ENCODE measurements at places on chromosomes 2 and 18.

DNA sequence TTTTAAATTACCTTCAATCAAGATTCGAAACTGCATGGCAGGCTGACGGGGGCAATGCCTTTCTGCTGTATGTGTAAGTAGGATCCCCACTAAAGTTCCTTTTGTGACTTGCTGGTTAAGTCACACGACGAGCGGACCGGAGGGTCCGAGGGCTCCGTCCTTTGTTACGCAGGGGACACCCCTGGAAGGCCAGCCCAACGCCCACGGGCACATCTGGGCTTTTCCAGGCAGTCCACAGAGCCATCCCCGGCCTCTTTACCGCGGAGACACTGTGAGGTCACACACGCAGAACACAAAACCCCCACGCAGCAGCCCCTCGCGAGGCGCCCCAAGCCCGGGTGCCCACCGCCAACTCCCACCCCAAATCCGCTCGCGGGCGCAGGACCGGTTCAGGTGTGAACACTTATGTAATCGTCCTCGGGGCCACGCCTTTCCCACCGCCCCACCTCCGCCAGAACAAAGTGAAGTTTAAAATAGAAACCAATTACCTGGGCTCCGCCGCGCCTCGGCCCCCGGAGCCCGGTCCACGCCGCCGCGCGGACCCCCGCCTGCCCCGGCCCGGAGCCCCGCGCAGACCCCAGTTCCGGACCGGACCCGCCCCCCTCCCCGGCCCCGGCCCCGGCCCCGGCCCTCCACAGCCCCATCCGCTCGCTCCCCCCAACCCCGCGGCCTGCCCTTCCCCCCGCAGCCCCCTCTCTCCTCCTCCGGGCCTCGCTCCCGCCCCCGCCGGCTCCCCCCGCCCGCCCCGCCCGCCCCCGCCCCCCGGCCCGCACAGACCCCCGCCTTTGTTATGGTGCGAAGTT lies 4.2 kb downstream of the ZNF516 start:
- DNase-seq: no peak

GRCh38 chr2:178777577-178777976 lies 29.6 kb downstream of the TTN start:
- no peak for DNase-seq

GRCh38 chr18:47944972-47945852 lies 14.8 kb upstream of the SMAD2 start:
- DNase-seq: no peak

DNA sequence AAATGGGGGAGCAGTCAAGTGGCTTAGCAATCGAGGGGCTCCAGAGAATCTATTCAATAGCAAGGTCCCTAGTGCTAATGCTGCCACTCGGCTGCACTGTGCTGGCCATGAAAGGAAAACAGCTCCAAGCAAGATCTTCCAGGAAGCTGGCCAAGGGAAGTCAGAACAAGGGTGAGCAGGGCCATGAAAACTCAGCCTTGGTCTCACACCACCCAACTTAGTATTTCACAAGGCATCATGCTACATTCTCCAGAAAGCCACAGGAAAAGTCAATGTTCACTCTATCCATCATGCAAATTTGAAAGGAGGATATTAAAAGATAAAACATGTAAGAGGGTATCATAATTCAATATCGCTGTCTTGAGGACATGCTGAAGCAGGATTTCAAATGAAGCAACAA lies 35.7 kb downstream of the NRP2 start:
- no peak for DNase-seq

GRCh38 chr2:151916632-151917031 lies 88.4 kb upstream of the ARL5A start:
- DNase-seq: no peak

DNA sequence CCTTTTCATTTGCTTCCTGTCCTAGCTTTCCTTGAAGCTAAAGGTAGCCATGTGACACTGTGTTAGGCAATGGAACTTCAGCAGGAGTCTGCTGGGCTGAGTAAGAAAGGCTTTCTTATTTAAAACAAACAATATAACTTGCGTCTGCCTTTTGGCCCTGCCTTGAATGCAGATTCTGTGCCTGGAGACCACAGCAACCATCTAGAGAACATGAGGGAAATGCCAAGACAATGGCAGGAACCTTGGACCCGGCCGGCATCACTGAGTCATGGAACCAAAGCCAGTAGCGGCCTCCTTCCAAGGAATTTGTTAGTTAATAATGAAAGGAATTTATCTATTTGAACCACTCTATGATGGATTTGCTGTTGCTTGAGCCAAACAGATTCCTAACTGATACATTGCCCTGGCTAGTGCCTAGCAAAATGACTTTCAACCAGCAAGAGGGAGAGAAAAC lies 207.5 kb upstream of the EPHA4 start:
- DNase-seq: no peak

DNA sequence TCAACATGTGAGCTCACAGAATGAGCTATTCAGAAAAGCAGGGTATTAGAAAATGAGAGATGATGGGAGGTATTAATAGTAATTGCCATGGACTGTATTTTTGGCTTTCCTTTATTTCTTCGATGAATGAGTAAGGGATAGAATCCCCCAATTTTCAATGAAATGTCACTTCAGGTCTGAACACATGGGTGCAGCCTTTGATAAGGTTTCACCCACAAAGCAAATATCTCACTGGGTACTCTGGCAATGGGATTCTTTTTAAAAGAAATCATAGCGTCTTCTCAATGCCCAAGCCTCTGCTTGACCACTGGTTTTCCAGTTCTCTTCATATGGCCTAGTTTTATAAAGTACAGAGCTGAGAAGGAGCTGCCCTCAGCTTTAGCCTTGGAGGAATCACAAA lies 610.5 kb upstream of the FANCL start:
- DNase-seq: no peak

DNA sequence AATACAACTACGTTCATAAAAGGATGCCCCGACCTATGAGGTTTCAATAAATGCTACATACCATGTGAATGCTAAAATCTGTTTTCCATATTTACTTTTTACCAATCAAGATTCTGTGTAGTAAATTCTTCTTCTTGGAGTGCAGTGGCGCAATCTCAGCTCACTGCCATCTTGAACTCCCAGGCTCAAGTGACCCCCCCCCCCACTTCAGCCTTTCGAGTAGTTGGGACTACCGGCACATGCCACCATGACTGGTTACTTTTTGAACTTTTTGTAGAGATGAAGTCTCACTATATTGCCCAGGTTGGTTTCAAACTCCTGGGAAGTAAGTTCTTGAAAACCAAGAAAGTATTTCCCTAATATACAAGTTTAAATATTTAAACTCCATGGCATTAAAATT lies 14.4 kb upstream of the USP34 start:
- DNase-seq: no peak

GRCh38 chr2:65482971-65483370 lies 50.6 kb upstream of the SPRED2 start:
- DNase-seq: no peak

- DNase-seq: no peak
Measured at GRCh38 chr2:74792282-74792681, 41.6 kb upstream of the HK2 start.

DNA sequence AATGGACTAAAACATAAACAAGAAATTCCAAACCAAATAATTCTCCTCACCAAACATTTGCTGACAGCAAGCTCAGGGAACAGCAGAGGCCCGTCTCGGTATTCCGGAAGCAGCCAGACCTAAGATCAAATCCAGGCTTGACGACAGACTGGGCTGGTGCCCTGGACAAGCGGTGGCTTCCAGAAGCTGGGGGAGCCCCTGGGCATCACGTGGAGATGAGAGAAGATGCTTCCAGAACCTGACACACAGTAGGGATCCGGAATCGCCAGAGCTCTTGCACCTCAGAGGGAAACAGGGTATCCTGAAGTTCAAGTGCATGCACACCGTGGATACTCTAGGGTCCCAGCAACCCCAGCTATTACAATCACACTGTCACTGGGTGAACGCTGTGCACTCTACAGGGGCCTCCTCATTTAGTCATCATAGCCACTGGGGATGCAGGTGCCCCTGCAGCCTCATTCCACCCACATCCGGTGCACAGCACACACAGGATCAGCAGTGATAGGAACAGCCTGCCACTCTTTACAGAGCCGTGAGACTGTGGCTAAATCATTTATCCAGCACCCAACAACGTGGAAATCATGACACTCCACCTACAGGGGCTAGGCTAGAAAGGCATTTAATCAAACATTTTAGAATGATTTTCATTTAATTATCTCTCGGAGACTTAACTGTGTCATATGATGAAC lies 102.6 kb downstream of the HDAC4 start:
- DNase-seq: peak; percentile 44

DNA sequence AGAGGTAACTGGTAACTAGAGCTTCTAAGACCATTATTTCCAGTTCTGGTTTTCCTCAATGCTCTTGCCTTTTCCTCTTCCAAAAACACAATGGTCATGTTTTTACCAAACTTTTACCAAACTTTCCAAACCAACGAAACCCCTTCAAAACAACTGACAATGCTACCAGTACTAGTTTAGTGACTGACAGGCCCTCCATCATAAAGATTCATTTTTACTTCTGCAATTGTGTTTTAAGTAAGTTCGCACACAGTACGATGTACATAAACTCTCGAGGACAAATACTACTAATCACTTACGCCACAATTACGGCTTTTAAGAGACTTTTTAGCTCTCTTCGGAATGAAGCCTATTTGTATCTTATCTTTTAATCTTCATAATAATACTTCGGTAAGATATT lies 900 bp downstream of the C18orf32 start:
- no peak for DNase-seq

- no peak for DNase-seq
Measured at GRCh38 chr2:241659150-241659739, 21.8 kb downstream of the ATG4B start.

DNA sequence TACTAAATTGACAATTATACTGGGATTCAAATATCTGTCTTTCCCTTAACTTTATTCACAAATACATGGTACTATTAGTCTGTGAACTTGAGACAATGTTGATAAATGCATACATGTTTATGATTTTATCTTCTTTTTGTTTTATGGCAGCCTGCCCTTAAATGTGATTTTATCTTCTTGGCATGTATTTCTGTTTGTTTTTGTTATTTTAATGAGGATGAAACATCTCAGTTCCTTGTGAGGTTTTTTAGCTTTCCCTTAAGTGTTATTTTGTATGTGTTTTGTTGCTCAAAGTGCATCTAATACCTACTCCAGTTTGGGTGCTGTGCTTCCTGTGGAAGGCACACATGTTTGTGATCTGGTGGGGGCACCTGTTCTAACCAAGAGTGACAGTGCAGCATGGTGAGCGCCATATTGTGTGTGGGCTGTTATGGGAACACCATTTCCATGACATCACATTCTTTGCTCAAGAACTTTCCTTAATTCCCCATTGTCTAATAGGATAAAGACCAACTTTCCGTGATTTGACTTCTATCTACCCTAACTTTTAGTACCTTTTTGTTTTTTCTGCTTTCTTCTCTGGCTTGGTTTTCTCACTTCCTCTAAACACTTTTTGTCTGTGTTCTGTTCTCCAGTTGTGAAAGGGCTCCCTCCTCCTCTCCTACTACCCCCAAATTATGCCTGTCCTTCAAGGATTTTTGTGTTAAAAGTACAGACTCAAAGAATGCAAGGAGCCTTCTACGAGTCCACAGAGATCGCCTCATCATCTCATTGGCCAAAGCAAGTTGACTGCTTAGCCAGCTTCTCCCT lies 162.1 kb upstream of the TTC39C start:
- no peak for DNase-seq

DNA sequence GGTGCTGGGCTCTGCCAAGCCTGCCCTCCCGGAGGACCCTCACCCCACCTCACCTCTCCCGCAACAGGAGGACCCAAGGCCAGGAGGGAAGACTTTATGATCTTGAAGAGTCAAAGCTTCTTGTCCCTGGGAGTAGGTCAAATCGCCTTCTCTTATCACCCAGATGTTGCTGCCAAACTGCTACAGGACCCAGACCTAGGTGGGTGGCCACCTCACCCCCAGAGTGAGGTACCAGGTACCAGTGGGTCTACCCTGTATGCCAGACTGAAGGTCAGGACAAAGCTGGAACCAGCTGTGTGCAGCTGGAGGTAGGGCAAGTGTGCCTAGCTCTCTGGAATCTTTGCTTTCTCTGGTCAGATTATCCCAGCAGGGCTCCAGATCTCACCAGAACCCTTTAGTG lies 197.2 kb downstream of the ZFP36L2 start:
- no peak for DNase-seq

DNA sequence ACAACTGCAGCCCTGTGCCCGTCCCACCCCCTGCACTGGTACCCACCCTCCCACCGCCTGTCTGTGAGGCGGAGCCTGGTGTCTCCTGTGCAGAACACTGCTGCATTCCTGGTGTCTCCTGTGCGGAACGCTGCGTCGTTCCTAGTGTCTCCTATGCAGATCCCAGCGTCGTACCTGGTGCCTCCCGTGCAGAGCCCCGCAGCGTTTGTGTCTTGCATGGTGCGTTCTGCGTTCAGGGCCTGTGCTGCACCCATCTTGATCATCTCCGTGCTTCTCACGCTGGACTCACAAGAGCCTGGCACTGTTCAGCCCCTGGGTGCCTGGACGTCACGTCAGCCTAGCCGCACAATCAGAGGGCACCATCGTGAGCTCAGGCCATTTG lies 248.6 kb upstream of the SALL3 start:
- DNase-seq: no peak

DNA sequence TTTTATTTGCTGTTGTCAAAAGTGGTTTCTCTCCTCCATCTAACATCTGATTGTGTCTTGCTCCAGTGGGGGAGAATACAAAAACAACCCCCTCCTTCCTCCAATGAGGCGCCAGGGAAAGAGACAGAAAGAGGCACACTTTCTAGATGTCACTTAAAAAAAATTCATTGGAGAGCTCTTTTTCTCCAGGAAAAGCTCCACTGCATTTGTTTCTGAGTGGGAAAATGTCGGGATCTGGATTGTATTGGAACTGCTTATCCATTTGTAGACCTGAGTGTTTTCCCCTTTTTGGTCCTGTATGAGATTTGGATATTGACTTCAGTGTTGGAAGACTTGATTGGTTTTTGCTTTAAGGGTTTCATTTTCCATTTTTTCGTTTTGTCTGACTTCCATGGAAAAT lies 995 bp downstream of the MBD5 start:
- no peak for DNase-seq

DNA sequence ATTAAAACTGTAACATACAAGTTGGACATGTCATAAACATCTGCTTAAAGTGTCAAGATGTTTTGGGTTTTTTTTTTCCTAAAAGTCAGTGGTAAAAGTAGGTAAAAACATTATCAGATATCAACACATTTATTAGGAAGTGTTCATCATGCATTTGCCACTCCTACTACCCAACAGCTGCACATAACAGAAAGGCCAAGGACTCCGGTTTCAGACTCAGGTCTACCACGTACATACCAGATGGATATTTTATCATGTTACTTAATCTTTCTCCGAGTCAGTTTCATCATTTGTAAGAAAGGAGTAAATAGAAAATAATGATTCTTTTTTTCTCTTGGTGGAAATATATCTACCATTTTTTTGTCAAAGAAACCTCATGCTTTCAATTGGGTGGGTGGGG lies 192.3 kb downstream of the UBE2E3 start:
- no peak for DNase-seq
